AML-193 (cell line): ENCODE measurements at places on chromosomes 3 and 15.

GRCh38 chr3:69994919-69995318 lies 4.6 kb upstream of the SAMMSON start:
- no peak for DNase-seq

- DNase-seq = no peak
Measured at GRCh38 chr3:170508839-170509238, 77.0 kb downstream of the SLC7A14 start.

DNA sequence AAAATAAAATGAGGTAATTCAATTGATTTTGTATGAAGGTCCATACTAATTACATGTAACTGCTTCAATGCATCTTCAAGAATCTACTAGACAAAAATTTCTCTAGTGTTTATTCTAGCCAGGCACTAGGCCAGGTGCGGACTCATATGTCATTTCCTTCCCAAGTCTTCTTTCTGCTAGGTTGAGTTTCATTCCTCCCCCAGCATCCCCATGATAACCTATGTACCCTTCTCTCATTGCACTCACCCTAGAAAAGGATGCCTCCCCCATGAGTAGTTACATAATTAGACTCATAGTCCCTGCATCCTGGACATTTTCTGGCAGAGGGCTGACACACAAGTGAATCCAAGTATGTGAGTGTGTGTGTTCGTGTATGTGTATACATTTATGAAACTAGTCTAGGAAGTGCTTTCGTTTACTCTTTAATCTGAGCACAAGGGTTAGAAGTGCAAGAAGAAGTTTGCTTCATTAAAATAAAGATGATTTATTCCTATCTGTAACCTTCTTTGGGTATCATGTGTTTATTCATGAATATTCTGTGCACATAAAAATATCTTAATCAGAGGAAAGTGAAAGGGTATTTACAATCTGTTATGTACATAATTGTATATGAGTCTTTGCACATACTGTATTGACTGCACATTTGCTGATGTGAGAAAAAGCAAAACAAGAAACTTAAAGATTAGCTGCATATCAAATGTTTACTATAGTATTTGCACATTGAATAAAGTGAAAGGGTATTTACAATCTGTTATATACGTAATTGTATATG lies 585.6 kb upstream of the ZNF717 start:
- DNase-seq = no peak

DNA sequence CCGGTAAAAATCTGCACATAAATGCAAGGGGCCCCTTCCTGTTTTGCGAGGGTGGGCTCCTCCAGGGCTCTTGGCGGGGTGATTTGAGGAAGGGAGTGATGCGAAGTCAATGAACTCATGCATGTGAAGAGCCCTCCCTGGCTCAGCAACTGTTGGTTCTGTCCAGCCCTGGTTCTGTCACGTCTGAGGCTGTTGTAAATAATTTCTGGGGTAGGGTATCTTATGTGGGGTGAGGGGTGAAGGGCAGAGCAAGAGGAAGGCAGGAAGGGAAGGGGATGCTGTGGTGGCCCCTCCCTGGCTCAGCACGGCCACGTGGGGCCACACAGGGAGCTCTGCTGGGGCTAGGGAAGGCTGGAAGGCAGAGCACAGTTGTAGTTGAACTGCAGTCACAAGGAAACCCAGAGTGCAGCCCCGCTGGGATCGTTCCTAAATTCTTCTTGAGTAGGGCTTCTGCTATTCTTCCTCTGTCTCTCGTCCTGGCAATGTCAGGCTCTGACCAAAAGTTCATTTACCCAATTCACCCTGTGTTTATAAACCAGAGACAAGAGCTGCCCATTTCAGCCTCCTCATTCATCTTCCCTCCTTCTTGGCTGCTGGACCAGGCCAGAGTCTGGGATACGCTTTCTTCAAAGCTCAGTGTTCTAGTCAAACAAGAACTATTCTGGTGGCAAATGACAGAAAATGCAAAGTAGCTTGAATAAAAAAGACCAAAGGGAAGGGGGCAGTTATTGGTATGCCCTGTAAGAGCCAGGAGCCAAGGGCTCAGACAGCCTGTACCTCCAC lies 14.8 kb upstream of the TOPBP1 start:
- no peak for DNase-seq

DNA sequence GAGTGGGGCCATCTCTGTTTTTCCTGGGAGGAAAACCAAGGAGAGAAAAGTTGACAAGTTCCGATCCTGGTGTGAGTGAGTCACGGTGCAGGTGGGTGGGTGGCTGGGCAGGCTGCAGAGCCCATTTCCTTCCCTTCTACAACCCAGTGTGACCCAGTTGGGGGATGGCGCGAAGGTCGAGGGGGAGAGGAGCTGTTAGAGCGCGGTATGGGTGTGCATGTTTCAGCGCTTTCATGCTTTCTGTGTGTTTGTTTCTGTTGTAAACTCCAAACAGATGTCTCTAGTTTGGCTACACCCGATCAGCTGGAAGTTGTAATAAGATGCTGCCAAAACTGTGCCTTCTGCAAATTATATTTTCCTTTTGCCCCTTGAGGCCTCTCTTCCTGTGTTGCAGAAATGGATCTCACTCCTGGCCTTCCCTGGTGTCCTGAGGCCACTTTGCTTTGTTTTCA lies 3.8 kb downstream of the FAM43A start:
- DNase-seq = no peak

GRCh38 chr15:101440846-101441590 lies 48.5 kb downstream of the PCSK6 start:
- DNase-seq = no peak
